ENCODE measurements at places on chromosomes 2 and 18. TPM values are rescaled to one million over a fixed set of nuclear protein-coding genes. Genes with fewer than 3 reads are reported as not detected.

DNA sequence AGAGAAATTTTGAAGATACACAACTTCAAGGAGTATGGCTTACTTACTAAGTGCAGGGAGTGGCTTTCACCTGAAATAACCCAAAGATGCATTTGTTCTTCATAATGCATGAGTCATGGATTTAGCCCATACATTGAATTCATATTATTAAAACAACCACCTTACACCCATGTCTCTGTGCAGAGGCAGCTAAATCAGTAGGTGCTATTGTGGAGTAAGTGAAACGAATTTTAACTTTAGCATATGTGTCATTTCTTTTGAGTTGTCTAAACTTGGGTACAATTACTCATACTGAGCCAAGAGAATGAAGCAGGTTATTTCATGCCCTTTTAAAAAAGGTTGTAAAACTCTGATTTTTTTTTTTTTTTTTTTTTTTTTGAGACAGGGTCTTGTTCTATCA, 11.0 kb upstream of the ANKRD29 start:
- H3K27me3 ChIP-seq: no peaks in the 10 kb centered on the region
- DNase-seq: no peak
- no peaks in the 10 kb centered on the region for H3K4me1 ChIP-seq

- no peaks in the 10 kb centered on the region for H3K36me3 ChIP-seq
- H3K4me1 ChIP-seq: no peaks in the 10 kb centered on the region
- peak overlapping the region; percentile 18 for H3K27ac ChIP-seq
- peak; percentile 79 for DNase-seq
- H3K27me3 ChIP-seq: no peaks in the 10 kb centered on the region
Measured at GRCh38 chr2:102187496-102188150, 800 bp downstream of the IL1RL2 start.

GRCh38 chr2:224932522-224932921, 109.7 kb downstream of the DOCK10 start:
- H3K27ac ChIP-seq: no peak overlapping the region
- no peak overlapping the region for H3K4me3 ChIP-seq
- no peaks in the 10 kb centered on the region for H3K4me1 ChIP-seq
- no peaks in the 10 kb centered on the region for H3K27me3 ChIP-seq
- DNase-seq: no peak

- H3K36me3 ChIP-seq: no peaks in the 10 kb centered on the region
- DNase-seq: no peak
- H3K27ac ChIP-seq: no peak overlapping the region
- H3K4me3 ChIP-seq: no peak overlapping the region
- H3K4me1 ChIP-seq: peaks cover 7% of the 10 kb centered on the region
- H3K27me3 ChIP-seq: no peaks in the 10 kb centered on the region
Measured at GRCh38 chr2:17873021-17873420, 5.4 kb upstream of the KCNS3 start.

DNA sequence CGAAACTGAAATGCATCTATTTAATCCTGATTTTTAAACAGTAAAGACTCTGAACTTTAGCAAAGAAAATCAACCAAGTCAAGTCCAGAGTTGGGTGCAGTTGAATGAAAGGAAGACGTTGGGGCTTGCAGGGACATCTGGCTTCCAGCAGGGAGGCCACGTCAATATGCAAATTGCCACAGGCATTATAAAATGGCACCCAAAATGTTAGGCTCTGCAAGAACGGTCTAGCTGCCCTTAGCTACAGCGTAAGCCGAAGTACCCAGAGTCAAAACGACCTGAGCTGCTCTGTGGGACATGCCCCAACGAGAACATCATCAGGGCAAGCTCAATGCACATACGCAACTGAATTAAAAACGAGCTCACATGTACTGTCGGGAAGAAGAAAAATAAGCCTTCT, 30.7 kb downstream of the DOCK10 start:
- H3K27me3 ChIP-seq: no peaks in the 10 kb centered on the region
- H3K36me3 ChIP-seq: no peaks in the 10 kb centered on the region
- DNase-seq: no peak
- no peak overlapping the region for H3K4me3 ChIP-seq
- no peaks in the 10 kb centered on the region for H3K4me1 ChIP-seq

DNA sequence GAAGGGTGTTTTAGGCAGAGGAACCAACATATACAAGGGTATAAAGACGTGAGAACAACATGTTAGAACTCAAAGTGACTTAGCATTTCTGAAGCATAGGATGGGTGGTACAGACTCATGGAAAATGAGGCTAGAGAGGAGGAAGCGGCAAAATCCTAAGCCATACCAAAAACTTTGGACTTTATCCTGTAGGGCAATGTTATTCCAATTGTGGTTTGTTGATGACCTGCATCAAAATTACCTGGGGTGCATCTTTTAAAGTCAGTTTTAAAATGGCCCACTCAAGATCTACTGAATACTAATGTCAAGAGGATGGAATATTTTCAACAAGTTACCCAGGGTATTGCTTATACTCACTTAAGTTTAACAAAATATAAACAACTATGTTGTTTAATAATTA, 34.8 kb downstream of the RAPH1 start:
- no peaks in the 10 kb centered on the region for H3K36me3 ChIP-seq
- no peak for DNase-seq
- H3K27ac ChIP-seq: no peak overlapping the region
- no peak overlapping the region for H3K4me3 ChIP-seq

DNA sequence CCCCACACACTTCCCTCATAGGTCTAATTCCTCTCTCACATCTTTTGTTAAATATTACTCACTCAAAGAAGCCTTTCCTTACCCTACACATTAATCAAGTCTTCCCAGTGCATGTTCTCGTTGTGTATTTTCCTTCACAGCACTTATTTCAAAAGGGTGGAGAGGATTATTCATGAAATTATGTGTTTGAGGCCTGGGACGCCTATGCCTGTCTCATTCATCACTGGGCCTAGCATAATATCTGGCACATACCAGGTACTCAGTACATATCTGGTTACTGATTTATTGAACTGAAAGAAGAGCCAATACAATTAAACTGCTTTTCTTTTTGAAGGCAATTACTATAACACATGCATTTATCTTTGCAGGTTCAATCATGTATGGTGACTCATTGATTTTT, 15.1 kb upstream of the MALL start:
- H3K4me3 ChIP-seq: no peak overlapping the region
- no peaks in the 10 kb centered on the region for H3K36me3 ChIP-seq

- H3K27me3 ChIP-seq: peaks cover 6% of the 10 kb centered on the region
- H3K4me1 ChIP-seq: no peaks in the 10 kb centered on the region
- no peak overlapping the region for H3K4me3 ChIP-seq
- H3K36me3 ChIP-seq: no peaks in the 10 kb centered on the region
- DNase-seq: no peak
- no peak overlapping the region for H3K27ac ChIP-seq
Measured at GRCh38 chr2:45140675-45141074, 131.4 kb upstream of the SIX2 start.

The LRPPRC gene
- 48.8 TPM for polyA plus RNA-seq

The CCDC85A gene
- not detected for polyA plus RNA-seq

The SPC25 gene
- 8.7 TPM for polyA plus RNA-seq

The EPB41L5 gene
- polyA plus RNA-seq: 8.2 TPM

The PLGLB1 gene
- not detected for polyA plus RNA-seq

The BOLL gene
- polyA plus RNA-seq: not detected

The TDRD15 gene
- not detected for polyA plus RNA-seq

The UGT1A4 gene
- 0.50 TPM for polyA plus RNA-seq

Measured in sigmoid colon (tissue), 7 donors.